Fibroblast of the aortic adventitia (primary cell): ENCODE measurements at places on chromosomes 11 and 22. TPM values are rescaled to one million over a fixed set of nuclear protein-coding genes. Genes with fewer than 3 reads are reported as not detected.

JHY gene
- total RNA-seq: 5.2 and 9.3 TPM in 2 replicates

TMEM25 gene
- 7.7 and 10.3 TPM in 2 replicates for total RNA-seq

GTSE1 gene
- 1.3 and 13.4 TPM in 2 replicates for total RNA-seq

CASP1 gene
- 12.3 and 21.0 TPM in 2 replicates for total RNA-seq

LRRC74B gene
- not detected in 2 replicates for total RNA-seq

MUC5AC gene
- total RNA-seq: under 0.01 TPM in 1 of 2 replicates, not detected in the other

MRGPRX3 gene
- not detected in 2 replicates for total RNA-seq

NECTIN1 gene
- total RNA-seq: 3.4 and 7.8 TPM in 2 replicates

SLCO2B1 gene
- 2.0 TPM in 1 of 2 replicates, not detected in the other for total RNA-seq

P4HA3 gene
- 1.9 and 4.4 TPM in 2 replicates for total RNA-seq
